Activated CD4-positive, alpha-beta T cell treated with anti-CD3 and anti-CD28 coated beads, Interleukin-2, Interleukin-6, amounts not matched to agents 100 ng/mL and 50 ng/mL, durations not matched to agents 16 hours and 8 hours (primary cell): ENCODE measurements at places on chromosomes 4 and X.

GRCh38 chrX:1578511-1579173, 12.8 kb upstream of the AKAP17A start:
- no peak for DNase-seq

DNA sequence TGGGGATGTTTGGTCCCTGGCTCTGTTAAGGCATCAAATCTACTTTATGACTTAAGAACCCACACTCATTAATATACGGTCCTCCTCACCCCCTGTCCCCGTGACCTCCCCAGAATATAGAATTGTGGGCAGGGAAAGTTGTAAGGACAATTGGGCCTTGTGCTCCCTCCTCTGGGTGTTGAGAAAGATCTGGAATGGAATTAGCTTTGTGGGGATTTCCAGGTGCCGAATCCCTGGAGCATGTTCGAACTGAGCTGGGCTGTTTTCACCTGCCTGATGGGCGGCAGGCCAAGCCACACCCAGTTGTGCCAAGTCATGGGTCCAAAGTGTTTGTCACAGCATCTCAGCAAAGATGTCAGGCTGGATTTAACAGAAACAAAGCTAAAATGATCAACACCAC, 349.3 kb upstream of the KLF3 start:
- DNase-seq: no peak

DNA sequence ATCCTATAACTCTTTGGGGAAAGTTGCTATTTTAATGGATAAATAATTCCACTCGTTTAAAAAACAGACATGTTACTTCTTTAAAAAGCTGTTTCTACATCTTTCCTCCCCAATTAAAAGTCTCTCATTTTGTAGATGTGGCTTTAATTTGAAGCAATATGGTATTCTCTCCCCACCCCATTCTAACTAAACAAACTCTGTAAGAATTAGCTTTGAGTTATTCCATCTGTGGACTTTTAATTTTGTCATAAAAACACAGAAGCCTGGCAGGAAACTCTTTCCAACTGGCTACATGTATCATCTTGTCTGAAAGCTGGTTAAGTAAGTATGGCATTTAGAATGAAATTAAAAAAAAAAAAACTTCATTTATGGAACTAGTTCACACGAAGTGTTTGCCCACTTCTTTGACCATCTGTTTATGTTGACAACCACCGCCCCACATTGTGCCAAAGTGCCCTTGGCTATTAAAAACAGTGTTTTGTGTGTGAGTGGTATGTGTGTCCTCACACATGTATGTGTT, 140.3 kb downstream of the NAA11 start:
- no peak for DNase-seq

- DNase-seq: peak; percentile 5
Measured at GRCh38 chr4:76950956-76951671, 1.6 kb downstream of the SEPTIN11 start.

DNA sequence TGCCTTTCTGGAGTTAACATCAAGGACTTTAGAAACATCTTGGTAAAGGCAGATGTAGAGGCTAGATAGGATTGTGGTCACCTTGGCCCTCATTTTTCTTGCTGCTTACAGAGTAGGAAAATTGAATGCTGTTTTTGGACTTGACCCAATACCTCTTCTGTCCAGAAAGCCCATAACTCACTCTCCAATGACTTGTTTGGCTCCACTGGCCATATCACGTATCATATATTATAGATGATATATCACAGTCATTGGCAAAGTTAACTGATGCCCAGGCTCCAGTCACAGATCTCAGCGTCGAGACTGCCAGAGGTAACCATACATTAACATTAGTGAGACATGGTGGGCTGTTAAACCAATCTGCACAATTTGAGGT, 88.1 kb upstream of the PLAC1 start:
- no peak for DNase-seq

- DNase-seq: no peak
Measured at GRCh38 chrX:130097507-130098209, 12.6 kb downstream of the ELF4 start.

GRCh38 chr4:7693711-7694110, 245.9 kb downstream of the AFAP1 start:
- DNase-seq: no peak

- DNase-seq: no peak
Measured at GRCh38 chr4:62513306-62513705, 1313.2 kb downstream of the ADGRL3 start.

GRCh38 chr4:173243917-173244658, 75.5 kb downstream of the GALNT7 start:
- no peak for DNase-seq

GRCh38 chr4:136442447-136442846, 1089.8 kb downstream of the PCDH18 start:
- DNase-seq: no peak

GRCh38 chrX:2965965-2966364, 36.8 kb upstream of the ARSD start:
- DNase-seq: peak; percentile 25

- no peak for DNase-seq
Measured at GRCh38 chr4:119735165-119735651, 106.6 kb upstream of the PDE5A start.

GRCh38 chrX:51421972-51422597, 74.3 kb downstream of the NUDT11 start:
- no peak for DNase-seq

- DNase-seq: no peak
Measured at GRCh38 chrX:149916745-149917392, 12.5 kb upstream of the HSFX4 start.

GRCh38 chrX:102042372-102043325, 82.8 kb upstream of the TCEAL2 start:
- DNase-seq: no peak

DNA sequence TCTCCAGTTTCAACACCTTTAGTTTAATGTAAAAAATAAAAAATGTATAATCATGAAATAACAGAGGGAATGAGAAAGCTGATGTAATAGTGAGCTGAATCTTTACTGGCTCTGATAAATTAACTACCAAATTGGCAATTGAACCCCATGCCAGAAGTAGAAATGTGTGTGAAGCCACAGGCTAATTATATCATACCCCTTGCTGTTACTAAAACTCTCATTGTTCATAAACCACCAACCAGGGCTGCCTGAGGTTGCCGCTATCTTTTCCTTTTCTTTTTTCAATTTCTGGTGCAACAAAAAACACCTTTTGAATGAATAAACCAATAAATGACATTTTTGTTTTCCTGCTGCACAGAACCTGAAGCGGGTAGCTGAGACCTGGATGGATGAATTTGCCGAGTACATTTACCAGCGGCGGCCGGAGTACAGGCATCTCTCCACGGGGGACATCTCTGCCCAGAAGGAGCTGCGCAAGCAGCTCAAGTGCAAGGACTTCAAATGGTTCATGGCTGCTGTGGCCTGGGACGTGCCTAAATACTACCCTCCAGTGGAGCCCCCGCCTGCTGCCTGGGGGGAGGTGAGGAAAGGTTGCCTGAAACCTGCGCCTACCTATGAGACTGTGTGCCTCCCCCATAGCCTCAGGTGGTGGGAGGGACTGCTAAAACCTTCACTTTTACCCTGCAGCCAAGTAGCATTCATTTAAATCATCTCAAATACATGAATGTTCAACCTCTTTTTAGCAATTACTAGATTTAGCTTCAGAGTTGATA, 216.7 kb upstream of the GALNT7 start:
- DNase-seq: no peak
